ENCODE measurements at places on chromosomes 4 and X. TPM values are rescaled to one million over a fixed set of nuclear protein-coding genes. Genes with fewer than 3 reads are reported as not detected.

Gene PPP1R3F
- 0.78 TPM for total RNA-seq

Gene PNCK
- not detected for total RNA-seq

Gene PDGFC
- total RNA-seq: 26.4 TPM

Gene PAGE5
- not detected for total RNA-seq

Gene MAGEA1
- total RNA-seq: not detected

Measured in hair follicular keratinocyte (primary cell).